Forelimb muscle (tissue), 1 donor: ENCODE measurements at places on chromosomes 2 and 18. TPM values are rescaled to one million over a fixed set of nuclear protein-coding genes. Genes with fewer than 3 reads are reported as not detected.
A peak's percentile ranks its signal among the peaks of the same experiment; 100 is the strongest.

DNA sequence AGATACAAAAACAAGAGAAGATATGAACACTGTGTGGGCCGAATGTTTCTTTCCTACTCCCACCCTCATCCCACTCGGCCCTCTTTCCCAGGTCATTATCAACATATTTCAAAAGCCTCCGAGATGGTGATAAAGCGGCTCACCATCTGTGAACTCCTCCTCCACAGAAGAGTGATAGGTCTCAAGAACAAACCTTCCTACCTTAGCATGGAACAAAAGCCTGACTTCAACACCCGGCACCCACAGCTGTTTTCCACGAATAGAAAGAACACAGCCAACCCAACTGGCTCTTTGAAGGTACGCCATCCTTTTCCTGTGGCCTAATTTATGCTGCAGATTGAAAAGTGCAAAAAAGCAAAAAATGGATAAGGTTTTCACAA is 28.8 kb downstream of the BCL2 start:
- no peak for DNase-seq

- no peak for DNase-seq
Observed at GRCh38 chr2:14234911-14235310, 397.6 kb upstream of the LRATD1 start.

DNA sequence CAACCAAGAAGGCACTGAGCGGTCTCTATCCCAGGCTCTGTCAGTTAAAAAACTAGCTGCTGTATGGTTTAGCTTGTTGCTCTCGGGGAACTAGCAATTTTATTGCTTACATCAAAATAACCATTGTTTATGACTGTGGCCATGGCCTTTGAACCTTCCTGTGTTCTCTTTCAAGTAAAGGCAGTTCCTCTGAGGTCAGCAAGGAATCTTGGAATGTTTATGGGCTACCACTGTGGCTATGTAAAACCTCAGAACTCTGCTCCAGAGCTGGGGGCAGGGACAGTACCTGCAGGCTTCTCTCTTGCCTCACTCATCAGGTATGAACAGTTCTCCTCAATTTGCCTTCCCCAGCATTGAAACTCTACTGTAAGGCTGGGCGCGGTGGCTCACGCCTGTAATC is 416.0 kb upstream of the NETO1 start:
- DNase-seq, result no peak

- no peak for DNase-seq
Observed at GRCh38 chr2:225290757-225291400, 108.6 kb upstream of the NYAP2 start.

DNA sequence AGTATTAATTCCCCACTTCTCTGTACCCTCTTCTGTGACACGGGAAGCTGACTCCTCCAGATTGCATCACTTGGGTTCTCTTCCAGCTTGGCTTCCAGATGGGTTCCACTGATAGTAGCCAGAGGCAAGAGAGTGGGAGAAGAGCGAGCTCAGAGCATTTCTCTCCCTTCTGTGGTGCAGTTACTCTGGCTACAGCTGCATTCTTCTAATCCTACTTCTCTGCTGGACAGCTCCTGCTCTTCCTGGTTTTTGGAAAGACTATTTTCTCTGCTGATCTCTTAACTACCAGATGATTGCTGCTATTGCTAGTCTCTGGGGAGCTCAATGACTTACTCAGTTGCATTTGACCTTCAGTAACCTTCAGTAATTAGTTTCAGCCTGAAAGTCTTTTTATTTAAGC is 187.5 kb upstream of the MAP2 start:
- DNase-seq, result no peak

- DNase-seq, result no peak
Observed at GRCh38 chr2:26172189-26172870, 558 bp upstream of the GAREM2 start.

- no peak for DNase-seq
Observed at GRCh38 chr18:54830260-54830659, 2.0 kb downstream of the RAB27B start.

DNA sequence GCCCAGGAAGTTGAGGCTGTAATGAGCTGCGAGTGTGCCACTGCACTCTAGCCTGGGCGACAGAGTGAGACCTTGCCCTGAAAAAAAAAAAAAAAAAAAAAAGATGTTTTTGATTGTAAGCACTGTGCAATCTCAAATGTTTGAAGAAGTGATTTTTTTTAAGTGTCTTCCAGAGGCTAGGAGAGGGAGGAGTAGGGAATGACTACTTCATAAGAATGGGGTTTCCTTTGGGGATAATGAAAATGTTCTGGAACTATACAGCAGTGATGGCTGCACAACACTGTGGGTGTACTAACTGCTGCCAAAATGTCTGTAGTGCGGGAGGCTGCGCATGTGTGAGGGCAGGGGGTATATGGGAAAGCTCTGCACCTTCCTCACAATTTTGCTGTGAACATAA is 83.7 kb downstream of the MCFD2 start:
- no peak for DNase-seq

DNA sequence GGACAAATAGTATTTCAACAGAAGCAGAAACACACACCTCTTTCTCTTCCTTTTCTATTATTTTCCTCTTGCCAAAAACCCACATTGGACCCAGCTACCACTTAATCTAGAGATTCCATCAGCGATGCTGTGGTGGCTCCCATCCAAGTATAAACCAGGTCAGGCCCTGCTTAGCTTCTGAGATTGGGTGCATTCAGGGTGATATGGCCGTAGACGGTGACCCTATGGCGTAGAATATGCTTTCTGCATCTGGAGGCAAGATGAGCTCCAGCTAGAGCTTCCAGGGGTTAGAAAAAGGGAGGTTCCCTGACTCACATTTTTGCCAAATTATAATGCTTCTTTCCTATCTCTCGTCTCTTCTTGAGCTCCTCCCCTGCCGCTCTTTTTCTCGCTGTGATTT is 66.5 kb downstream of the TNP1 start:
- no peak for DNase-seq

DNA sequence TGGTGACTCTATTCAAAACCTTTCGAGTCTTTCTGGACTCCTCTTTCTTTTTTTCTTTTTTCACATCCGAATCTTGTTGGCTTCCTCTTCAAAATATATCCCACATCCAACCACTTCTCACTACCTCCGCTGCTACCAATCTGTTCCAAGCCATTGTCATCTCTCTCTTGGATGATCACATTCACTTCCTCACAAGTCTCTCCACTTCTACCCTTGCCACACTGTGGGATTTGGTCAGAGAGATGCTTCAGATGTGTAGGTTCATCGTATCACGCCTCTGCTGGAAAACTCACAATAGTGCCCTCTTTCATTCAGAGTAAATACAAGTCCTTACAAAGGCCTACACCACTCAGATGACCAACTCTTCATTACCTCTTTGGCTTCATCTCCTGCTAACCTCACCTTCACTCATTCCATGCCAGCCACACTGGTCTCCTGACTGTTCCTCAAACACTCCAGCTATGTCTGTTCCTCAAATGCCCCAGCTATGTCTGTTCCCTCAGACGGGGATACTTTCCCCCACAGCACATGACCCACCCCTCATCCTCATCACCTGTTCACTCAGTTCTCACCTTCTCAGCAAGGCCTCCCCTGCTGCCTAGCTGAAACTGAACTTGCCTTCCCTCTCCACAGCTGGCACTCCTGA is 67.2 kb upstream of the PELI1 start:
- no peak for DNase-seq

DNA sequence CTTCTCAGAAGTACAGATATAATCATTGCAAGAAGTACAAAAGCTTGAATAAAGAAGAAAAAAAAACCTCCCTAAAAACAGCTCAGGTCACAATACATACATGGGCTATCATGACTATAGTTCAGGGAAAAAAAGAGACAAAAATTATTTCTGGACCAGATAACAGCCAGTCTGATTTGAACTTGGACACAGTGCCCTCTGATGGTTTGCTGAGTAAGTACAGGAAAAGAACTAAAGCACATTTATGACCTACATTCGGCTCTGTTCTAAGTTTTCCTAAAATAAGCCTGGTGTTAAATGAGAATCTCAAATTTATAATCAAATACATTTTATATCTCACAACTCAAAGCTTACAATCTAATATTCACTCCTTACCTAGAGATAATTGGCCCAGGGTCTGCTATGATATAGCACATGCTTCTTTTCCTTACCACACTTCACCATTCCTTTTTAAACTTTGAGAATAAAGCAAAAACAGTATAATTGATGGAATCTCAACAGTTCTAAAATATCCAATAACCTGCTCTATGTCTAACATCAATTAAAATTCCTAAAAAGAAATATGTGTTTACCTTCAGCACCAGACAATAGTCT is 81.1 kb downstream of the RAPH1 start:
- DNase-seq, result peak; percentile 58

DNA sequence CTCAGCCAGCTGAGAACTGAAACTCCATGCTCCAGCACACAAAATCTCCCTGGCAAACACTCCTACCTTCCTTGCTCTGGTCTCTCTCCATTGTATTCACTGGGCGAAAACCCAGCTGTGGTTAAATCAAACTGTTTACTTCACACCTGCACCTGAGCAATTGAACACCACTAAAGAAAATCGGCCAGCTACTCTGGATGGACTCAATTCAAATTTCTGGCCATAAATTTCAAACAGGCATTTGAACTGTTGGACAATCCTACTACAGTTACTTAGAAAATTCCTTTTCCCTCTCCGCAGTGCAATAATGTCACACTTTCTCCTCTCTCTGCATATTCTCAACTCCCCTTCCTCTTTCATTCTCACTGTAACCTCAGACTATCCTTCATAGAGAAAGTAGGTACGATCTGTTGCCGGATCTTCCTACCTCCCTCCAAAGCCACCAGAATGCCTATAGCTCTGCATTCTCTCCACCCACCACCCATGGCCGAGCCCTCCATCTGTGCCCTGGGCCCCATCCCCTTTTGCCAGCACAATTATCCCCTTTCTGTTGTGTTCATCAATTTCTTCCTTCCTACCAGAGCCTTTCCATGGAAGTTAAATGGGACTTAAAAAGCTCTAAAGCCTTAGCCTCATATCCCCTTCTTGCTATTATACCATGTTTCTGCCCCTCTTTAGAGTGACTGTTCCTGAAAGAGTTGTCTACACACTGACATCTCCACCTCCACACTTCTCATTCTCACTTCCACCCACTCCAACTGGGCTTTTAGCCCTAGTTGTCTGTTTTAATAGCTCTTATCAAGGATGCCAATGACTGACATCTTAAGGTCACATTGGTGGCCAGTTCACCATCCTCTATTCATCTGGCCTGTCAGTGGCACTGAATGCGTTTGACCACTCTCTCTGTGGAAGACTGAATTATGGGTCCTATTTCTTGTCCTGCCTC is 127.5 kb upstream of the SLC1A4 start:
- no peak for DNase-seq

- peak; percentile 11 for DNase-seq
Observed at GRCh38 chr2:126241001-126241400, 415.0 kb upstream of the GYPC start.

GRCh38 chr2:226475650-226476049 is 324.0 kb downstream of the IRS1 start:
- no peak for DNase-seq

DNA sequence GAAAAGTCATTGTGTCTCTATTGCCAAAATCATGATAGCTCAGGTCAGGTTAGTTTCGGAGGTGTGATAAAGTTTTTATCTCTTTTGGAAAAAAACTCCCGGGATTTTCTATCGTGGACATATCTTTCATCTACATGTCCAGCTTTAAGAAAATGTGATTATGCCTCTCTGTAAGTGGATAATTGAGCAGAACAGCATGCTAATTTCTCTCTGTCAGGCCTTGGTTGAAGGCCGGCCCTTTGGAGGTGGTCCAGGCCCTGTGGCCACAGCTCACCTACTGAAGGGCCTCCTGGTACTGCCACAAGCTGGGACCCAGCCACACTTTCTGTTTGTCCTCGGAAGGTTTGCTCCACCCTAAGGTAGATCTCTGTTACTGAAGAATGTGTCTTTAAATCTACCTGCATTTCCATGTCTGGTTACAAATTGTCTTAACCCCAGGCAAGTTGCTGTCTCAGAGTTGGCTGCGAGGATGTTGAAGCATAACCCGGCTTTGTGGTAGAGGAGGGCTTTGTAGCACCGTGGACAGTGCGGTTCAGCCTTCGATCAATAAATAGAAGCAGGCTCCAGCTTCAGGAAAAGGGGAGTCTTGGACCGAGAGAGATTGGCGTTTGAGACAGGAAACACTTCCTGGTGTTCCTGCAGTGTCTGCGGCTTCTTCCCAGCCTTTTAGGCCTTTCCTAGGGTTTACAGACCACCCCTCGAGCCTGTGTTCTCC is 25.5 kb downstream of the TCF7L1 start:
- DNase-seq, result no peak

Gene NRP2
- 11.7 TPM for polyA plus RNA-seq

Gene POLE4
- 49.5 TPM for polyA plus RNA-seq

Gene GDF7
- polyA plus RNA-seq, result 0.66 TPM

Gene ALLC
- polyA plus RNA-seq, result not detected

Gene CPO
- 0.38 TPM for polyA plus RNA-seq

Gene FN1
- 410 TPM for polyA plus RNA-seq

Gene ARHGEF4
- polyA plus RNA-seq, result 11.3 TPM
